RCC 7860 (cell line): ENCODE measurements at places on chromosomes 11 and 22.
A peak's percentile ranks its signal among the peaks of the same experiment; 100 is the strongest.

- DNase-seq: no peak
These were observed 2.5 kb downstream of the MUC6 start for GRCh38 chr11:1034001-1034400.

GRCh38 chr11:82321206-82321605, 412.5 kb downstream of the FAM181B start:
- DNase-seq: no peak

GRCh38 chr11:56412396-56412795, at the start of gene OR5AL1:
OR5AL1 (plus strand) TSS chr11:56412696.
- no peak for DNase-seq

DNA sequence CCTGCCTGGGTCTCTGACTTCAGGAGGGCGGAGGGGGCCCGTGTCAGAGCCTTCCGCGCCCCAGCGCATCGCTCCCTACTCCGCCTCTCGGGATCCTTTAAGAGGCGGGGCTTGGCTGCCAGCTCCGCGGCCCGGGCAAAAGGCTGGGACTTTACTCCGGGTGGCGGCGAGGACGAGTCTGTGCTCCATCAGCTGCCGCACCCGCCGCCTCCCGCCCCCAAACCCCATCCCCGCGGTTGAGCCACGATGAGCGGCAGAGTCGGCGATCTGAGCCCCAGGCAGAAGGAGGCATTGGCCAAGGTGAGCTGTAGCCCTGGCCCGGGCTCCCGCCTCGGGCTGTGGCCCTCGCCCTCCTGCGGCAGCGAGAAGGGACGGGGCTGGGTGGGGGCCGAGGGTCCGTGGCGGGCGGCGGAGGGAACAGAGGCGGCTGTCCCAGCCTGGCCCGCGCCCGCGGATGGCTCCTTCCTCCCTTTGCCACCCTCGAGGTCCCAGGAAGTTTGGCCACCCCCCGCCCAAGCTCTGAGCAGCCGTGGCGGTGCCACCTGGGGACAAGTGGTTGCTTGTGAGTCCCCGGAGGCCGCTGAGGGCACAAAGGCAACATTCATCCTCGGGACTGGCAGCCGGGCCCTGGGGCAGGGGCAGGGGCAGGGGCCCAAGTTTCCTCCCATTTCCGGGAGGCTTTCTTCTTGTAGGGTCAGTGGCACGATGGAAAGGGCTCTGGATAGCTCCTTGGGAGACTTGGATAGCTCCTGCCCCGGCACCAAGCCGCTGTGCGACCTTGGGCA, at the start of gene SEC14L2:
TSS of gene SEC14L2 (plus strand) at position 148 of the 785 bp plus-strand sequence. CDS start at position 247, 99 bp downstream.
- peak; percentile 36 for DNase-seq

DNA sequence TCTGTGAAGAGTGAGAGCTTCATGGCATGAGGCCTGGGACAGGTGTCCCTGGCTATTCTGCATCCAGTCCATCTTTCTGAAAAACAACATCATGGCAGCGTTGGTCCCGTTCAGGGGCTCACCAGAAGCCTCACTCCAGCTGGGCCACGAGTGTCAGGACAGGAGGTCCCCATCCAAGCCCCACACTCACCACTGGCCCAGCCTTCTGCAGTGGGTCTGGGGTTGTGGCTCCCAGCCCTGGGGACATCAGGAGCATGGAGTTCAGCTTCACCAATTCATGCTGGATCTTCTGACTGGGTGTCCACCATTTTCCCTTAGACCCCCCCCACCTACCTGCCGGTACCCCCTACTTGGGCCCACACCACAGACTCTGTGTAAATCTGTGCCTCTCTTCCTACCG, 400.3 kb downstream of the BRD1 start:
- DNase-seq: no peak

- DNase-seq: peak; percentile 16
These were observed 7.3 kb downstream of the C11orf97 start for GRCh38 chr11:94519478-94520084.

DNA sequence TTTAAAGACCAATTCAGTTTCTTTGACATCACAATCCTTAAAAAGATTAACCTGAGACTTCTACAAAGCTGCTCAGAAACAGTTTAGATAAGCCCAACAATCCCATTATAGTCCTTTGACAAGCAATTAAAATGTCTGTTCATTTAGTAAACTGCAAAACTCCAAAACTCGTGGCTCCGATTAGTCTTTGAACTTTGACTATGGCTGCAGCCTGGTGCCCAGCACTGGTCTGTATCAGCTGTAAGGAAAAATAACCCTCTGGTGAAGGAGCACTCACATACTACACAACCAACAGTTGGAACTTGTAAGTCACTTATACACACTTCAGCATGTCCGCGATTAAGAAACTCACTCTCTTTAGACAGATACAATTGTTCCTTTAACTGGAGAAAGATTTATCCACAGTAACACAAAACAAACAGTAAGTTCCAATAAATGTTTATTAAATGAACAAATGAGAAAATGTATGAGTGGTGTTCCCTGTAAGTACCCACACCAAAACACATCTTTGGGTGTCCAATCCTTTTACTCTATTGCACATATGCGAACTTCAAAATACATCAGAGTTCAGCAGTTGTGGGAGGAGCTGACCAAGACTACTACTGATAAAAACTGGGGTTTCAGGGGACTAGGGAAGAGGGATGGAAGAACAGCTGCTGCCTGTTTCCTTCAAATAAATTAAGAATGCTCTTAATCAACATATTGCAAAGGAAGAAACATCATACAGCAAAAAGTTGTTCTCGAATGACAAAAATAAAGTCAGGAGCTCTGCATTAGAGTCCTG, 36.4 kb downstream of the PITPNB start:
- no peak for DNase-seq

DNA sequence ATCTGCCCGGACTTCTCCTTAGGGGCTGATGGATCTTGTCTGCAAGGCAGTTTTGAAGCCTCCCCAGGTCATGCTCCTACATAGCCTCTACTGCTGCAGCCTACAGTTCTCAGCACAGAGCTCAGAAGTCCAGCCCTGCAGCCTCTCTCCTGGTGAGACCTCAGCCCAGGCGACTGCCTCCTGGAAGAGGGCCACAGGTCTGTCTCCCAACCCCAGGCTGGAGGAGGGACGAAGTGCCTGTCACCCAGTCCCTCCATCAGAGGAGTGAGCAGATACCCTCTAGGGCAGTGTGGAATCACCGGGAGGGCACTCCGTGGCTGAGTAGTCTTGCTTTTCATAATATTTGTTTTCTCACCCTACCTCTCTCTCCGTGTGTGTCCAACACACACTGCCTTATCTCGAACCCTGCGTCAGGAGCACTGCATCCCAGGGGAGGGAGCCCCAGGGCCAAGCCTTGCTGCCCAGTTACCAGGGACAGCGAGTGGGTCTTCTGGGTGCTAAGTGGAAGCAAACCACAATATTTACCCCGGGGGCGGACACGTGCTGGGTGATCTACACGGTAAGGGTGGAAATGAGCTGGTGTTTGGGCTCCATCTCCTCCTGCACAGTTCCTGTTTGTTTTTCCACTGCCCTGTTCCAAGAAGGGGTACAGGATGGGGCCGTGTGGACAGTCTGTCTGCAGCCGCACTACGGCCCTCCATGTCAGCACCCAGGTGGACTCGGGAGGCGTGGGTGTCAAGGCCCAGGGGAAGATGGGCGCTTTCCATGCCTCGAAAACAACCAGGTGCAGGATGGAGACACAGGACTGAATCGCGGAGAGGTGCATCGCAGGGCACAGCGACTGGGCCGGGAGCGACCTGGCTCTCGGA, 133.7 kb upstream of the HSD17B12 start:
- no peak for DNase-seq

DNA sequence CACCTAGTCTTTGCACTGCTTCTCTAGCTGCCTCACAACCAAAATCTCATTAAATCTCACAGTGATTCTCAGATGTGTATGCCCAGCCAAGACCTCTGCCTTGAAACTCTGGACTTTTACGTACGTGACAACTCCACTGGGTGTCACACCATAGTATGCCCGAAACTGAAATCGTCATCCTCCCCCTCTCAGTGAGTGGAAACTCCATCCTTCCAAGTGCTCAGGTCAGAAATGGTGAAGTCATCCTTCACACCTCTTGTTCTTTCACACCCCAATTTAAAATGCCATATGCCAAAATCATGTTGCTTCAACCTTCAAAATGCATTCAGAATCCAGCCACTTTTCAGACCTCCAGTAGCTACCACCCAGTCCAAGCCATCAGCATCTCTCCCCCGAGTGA, 42.5 kb downstream of the SFI1 start:
- DNase-seq: no peak

- no peak for DNase-seq
These were observed 22.1 kb downstream of the GDPD5 start for GRCh38 chr11:75503531-75504099.

DNA sequence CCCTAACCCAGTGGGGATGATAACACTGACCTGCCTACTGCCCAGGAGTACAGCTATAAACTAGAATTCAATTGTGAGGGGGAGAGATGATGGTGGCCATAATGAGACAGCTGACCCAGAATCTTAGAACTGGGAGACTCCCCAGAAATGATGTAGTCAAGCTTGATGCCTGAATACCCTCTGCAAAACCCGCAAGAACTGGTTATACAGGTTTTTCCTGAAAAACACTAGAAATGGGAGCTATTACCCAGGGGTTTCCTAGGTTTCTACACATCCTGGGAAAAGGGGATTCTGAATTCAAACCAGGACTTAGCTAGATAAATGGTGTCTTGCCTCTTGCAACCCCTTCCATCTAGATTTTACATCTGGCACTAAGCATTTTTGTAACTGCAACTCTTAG, 113.8 kb upstream of the NARS2 start:
- no peak for DNase-seq

DNA sequence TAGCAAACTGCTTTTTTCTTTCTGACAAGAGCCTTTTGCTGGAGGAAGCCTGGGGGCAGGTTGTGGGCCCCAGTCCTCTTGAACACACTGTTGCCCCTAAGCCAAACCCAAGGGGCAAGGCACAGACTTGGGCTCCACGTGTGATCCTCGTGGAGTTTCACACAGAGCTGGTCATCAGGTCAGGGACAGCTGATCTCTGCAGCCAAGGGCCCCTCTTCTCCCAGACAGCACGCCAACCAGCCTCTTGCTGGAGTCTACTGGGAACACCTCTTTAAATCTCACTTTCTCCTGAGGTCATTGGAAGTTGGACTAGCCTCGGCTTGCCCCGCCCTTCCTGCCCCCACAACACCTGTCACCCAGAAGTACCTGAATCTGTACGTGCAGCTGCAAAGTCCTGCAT, 39.8 kb downstream of the C11orf58 start:
- no peak for DNase-seq

- peak; percentile 93 for DNase-seq
These were observed 20.9 kb upstream of the UPB1 start for GRCh38 chr22:24474221-24474620.

DNA sequence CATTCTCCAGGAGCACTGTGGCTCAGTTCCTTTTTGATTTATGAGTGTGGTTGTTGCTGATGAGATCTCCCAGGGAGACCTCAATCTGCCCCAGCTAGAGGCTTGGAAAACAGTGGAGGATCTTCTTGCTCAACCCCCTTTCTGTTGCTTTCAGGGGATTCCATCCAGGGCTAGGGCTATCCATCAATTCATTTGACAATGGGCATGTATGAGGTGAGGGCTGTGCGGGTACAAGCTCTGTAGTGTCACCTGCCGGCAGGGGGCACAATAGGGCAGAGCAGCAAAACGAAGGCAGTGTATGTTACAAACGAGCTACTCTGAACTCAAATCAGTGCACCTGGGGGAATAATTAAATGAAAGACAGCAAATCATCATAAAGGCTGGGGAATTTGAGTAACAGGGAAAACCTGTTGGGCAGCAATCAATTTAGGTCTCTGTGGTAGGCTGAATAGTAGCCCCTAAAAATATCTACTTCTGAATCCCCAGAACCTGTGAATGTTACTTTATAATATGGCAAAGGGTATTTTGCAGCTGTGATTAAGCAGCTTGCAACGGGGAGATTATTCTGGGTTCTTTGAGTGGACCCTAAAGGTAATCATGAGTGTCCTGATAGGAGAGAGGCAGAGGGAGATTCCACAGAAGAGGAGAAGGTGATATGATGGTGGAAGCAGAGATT, 170.3 kb upstream of the ZBED5 start:
- peak; percentile 18 for DNase-seq

DNA sequence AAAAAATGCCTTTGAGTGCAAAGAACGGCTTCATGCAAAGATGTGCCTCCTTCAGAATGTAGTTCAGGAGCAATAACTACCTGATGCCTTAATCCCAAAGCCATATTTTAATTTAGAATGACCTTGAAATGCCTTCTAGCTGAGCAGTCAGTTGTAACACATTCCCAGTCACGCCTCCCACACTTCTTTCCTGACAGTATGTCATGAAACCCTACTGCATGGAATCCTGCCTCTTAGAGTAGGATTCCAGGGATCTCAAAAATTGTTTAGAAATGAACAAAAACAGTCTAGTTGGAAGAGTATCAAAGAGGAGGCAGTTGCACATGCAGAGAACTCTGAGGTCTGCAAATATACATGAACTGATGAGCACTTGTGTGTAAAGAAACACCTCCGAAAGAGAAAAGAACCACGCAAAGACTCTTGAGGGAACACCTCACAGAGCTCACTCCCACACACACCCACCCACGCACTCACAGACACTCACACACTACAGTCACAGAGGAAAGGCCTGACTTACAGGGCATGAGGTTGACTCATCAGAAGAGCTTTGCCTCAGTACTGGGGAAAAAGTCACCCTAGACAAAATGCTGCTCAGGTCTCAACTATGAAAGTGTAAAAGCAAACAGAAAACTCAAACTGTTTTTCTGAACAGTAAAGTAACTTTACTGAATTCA, 77.4 kb downstream of the GGTLC2 start:
- peak; percentile 34 for DNase-seq

DNA sequence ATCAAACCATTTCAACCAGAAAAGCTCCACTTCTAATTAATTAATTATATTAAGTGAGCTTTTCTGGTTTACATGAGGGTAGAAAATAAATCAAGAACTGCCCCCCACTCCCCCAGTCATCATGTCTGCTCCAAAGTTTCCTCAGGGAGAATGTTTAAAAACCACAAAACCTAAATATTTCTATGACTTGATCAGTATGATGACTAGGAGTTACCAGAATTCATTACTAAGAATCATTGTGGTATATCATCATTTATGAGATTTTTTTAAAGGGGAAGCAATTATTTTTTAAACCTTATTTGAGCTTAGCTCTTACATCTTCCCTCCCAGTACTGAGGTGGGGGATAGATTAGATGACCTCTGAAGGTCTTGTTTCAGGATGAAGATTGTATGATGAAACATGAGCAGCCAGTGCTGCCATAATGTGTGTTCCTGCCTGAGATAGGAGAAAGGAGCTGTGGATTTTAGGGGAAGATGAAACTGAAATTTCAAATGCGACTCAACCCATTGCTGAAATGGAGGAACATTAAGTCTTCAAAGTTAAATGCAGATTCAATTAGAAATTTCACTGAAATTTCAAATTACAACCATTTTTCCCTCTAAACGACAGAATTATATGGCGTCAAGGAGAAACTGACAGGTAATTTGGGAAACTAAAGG, 401.3 kb upstream of the CADM1 start:
- DNase-seq: peak; percentile 79
